Astrocyte of the cerebellum (primary cell): ENCODE measurements at places on chromosomes 2 and 18.

DNA sequence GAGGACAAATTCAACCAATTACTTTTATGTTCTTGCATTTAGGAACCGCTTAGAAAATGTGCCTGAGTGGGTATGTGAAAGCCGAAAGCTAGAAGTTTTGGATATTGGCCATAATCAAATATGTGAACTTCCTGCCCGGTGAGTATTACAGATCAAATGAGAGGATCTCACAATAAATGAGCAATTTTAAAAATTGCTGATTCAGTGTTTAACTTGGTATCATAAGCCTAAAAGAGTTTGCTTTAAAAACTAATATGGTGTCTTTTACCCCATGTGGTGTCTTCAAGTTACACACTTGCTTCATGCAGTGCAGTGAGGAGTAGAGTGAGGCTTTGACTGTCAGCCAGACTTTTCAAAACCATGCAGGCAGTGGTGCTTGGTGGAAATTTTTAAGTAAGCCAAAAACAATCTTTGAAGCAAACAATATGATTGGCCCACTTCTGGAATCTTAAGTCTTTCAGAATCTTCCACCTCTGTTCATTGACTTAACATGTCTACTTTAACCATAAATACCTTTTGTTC is 199.6 kb downstream of the PHLPP1 start:
- no peak for DNase-seq

DNA sequence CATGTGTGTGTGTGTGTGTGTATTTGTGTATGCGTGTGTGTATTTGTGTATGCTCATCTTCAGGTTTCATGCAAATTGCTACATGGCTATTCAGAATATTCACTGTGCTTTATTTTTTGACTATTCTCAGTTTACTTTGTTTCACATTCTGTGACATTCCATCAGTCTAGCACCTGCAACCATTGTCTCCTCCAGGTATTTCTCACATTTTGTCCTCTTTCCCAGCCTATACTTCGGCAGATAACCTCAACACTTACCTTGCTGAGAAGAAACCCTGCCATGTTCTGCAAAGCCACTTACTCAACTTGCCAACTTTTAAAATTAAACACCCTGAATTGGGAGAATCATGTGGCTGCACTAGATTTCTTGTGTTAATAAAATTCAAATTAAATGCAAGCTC is 135.4 kb upstream of the REG3A start:
- DNase-seq, result no peak

- no peak for DNase-seq
These were observed 221.3 kb upstream of the ITGA4 start for GRCh38 chr2:181235683-181236459.

GRCh38 chr2:192194866-192195547 is at the start of gene TMEFF2:
TMEFF2 (minus strand) TSS chr2:192194933; CDS start chr2:192194524, 409 bp downstream.
- DNase-seq, result peak; percentile 83

DNA sequence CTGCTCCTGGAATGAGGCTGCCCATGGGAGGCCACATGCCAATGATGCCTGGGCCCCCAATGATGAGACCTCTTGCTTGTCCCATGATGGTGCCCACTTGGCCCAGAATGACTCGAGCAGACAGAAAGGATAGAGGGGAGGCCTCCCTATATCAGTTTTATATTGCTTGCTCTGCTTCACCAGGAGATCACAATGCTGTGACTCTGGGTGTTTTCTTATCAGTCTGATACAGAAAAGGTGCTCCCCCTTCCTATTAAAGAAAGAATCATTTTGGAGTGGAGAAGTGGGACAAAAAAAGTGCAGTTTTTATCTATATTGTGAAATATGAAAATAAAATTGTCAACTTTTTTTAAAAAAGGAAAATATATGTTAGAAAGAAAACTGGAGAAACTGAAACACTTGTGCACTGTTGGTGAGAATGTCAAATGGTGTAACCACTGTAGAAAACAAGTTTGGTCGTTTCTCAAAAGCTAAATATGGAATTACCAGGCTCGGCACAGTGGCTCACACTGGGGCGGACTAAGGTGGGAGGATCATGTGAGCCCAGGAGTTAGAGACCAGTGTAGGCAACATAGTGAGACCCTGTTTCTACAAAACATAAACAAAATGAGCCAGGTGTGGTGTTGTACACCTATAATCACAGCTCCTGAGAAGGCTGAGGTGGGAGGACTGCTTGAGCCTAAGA is 21.8 kb downstream of the LPIN2 start:
- DNase-seq, result no peak

- DNase-seq, result no peak
These were observed 112.1 kb downstream of the DTNB start for GRCh38 chr2:25561136-25561850.

DNA sequence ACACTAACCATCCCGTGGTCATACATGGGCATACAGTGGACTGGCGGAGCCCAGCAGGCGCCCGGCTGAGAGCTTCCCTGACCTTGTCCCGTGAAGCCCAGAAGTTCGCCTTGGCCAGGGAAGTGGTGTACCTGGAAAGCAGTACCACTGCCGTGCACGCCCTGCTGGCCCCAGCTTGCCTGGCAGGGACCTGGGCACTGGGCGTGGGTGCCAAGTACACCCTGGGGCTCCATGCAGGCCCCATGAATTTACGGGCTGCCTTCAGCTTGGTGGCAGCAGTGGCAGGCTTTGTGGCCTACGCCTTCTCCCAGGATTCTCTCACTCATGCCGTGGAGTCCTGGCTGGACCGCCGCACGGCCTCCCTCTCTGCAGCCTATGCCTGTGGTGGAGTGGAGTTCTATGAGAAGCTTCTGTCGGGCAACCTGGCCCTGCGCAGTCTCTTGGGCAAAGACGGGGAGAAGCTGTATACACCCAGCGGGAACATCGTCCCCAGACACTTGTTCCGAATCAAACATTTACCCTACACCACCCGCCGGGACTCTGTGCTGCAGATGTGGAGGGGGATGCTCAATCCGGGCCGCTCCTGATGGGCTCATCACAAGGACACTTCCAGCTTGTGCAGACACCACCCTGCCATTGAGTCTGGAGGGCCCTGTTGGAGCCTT is 2.3 kb downstream of the TMEM177 start:
- DNase-seq, result no peak

GRCh38 chr18:55794288-55795052 is 206.5 kb upstream of the TCF4 start:
- peak; percentile 13 for DNase-seq

DNA sequence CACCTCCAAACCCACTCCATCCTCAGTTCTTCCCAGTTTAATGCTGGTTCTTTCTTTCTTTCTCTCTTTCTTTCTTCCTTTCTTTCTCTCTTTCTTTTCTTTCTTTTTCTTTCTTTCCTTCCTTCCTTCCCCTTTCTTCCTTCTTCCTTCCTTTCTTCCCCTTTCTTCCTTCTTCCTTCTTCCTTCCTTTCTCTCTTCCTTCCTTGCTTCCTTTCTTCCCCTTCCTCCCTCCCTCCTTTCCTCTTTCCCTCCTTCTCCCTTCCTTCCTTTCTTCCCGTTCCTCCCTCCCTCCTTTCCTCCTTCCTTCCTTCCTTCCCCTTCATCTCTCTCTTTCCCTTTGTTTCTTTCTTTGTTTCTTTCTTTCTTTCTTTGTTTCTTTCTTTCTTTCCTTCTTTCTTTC is 50.9 kb downstream of the PDCL3 start:
- no peak for DNase-seq

DNA sequence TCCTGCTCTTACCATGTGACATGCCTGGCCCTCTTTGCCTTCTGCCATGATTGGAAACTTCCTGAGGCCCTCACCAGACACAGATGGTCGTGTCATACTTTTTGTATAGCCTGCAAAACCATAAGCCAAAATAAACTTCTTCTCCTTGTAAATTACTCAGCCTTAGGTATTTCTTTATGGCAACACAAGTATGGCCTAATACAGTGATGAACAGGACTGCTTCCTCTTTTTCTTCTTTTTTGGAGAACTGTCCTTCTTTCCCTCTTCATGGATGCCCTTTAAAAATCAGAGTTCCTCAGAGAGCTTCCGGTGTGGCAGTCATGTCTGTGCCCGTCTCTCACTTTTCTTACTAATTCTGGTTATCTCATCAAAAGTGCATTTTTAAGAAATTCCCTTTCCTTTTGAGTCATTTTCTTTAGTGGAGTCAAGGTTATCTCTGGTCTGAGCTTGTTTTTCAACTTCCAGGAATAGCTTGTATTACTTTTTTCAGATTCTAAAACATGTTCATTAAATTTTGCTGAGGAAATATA is 9.2 kb upstream of the IL1A start:
- no peak for DNase-seq

DNA sequence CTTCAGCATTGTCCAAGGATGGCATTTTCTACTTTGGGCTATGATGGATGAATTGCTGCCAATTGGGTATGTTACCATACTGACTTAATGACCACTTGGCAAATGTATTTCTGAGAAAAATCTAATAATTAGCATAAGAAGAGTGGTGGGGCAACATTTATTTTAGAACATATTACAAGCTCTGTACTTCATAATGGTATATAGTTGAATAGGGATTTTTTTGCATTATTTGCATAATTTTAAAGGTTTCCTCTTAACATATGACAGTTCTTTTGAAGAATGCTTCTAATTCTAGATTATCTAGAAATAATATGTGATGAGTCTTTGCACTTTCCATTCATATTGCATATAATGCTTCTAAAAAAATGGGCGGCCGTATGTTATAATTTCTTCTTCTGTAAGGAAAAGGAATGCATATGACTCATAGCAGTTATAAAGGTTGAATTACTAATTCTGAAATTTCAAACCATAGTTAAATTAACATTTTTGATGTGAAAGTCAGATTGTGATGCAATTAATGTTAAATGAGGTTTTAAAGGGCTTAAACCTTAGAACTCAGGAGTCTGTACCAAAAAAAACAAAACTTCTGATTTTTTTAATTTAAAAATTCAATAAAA is 1652.3 kb upstream of the SLC39A10 start:
- DNase-seq, result no peak

- DNase-seq, result no peak
These were observed 193.8 kb downstream of the RBM43 start for GRCh38 chr2:151067658-151068369.

- DNase-seq, result no peak
These were observed 34.5 kb upstream of the TMEM178A start for GRCh38 chr2:39631256-39631655.

DNA sequence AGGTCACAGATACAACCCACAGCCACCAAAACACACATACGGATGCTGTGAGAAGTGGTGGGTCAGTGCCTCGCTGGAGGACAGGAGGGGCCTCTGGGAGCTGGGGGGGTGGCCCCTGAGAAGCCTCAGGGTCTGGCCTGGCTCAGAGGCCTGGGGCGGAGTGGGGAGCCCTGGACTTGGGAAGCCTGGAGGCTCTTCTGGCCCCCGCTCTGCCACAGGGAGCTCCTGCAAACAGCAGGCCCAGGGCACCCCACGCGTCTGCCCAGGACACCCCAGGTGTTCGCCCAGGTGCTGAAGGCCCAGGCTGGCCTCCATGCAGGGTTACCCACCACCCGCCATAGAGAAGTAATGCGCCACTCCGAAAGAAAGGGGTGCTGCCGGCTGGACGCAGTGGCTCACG is 25.9 kb downstream of the THAP4 start:
- DNase-seq, result no peak

DNA sequence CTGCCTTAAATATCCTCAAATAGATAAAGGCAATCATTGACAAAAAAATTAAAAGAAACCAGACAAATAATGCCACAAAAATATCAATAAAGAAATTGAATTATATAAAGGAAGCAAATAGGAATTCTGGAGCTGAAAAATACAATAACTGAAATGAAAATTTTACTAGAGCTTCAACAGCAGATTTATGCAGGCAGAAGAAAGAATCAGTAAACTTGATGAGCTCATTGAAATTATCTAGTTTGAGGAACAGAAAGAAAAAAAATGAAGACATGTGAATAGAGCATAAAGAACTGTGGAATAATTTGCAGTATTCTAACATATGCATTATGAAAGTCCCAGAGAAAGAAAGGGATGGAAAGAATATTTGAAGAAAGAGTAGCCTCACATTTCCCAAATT is 41.9 kb upstream of the ZCCHC2 start:
- no peak for DNase-seq

DNA sequence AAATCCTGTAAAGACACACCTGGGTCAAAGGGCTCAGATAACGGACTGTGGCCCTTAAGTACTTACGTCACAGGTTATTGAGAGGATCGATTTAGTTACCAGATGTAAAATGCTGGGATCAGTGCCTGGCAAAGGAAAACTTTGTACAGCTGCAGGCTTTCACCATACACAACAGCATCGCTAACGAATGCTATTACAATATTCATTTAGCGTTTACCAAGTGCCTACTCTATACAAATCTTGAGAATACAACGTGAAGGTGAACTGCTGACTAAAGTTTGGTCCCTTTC is 619 bp upstream of the MSH6 start:
- no peak for DNase-seq

- no peak for DNase-seq
These were observed 99.8 kb downstream of the PTPN4 start for GRCh38 chr2:119859528-119859927.
